GM23248 (cell line): ENCODE measurements at places on chromosomes 1 and 21. TPM values are rescaled to one million over a fixed set of nuclear protein-coding genes. Genes with fewer than 3 reads are reported as not detected.
A peak's percentile ranks its signal among the peaks of the same experiment; 100 is the strongest.

PLPPR4 gene
- total RNA-seq = 1.7 and 1.8 TPM in 2 replicates

DNA sequence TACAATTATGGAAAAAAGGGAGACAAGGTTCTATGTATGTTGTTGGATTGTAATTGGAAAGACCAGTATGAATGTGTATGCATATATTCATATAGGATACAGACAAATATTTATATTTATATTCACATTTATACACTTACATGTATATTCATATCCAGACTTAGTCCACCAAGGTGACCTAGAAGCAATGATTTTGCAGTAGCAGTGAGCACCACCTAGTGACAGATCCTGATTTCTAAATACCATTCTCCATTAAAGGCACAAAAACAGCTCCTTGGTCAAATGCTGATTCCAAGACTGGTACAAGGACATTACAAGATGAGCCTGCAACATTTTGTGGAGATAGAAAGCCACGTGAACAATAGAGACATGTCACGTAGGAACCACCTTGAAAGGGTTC, 153.4 kb downstream of the SDCCAG8 start:
- no peak overlapping the region for H3K4me3 ChIP-seq
- peaks cover 9% of the 10 kb centered on the region for H3K4me1 ChIP-seq
- H3K36me3 ChIP-seq = 0 out of 2 replicates have a peak, but pooled peaks cover 4% of the 10 kb centered on the region

DNA sequence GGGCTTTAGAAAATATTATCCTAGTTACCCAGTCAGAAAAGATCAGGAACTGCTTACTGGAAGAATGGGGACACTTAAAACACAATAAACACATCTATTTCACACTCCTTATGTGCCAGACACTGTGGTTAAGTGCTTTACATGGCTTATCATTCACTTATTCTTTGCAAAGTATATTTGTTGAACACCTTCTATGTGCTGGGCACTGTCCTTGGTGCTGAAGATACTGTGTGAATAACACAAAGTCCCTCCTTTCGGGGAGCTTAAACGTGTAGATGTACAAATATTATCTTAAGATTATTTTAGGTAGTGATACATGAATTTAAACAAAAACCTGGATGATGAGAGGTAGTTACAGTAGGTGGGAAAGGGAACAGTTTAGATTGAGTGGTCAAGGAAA, 169.3 kb downstream of the ST6GALNAC5 start:
- H3K4me3 ChIP-seq = no peak overlapping the region
- H3K27me3 ChIP-seq = no peaks in the 10 kb centered on the region
- peaks cover 27% of the 10 kb centered on the region for H3K4me1 ChIP-seq
- no peak overlapping the region for H3K27ac ChIP-seq
- peak; percentile 77 for DNase-seq

- no peaks in the 10 kb centered on the region for H3K27me3 ChIP-seq
- DNase-seq = no peak
- no peaks in the 10 kb centered on the region for H3K36me3 ChIP-seq
- H3K27ac ChIP-seq = no peak overlapping the region
Observed at GRCh38 chr1:19613171-19613703, 30.9 kb upstream of the NBL1 start.

DNA sequence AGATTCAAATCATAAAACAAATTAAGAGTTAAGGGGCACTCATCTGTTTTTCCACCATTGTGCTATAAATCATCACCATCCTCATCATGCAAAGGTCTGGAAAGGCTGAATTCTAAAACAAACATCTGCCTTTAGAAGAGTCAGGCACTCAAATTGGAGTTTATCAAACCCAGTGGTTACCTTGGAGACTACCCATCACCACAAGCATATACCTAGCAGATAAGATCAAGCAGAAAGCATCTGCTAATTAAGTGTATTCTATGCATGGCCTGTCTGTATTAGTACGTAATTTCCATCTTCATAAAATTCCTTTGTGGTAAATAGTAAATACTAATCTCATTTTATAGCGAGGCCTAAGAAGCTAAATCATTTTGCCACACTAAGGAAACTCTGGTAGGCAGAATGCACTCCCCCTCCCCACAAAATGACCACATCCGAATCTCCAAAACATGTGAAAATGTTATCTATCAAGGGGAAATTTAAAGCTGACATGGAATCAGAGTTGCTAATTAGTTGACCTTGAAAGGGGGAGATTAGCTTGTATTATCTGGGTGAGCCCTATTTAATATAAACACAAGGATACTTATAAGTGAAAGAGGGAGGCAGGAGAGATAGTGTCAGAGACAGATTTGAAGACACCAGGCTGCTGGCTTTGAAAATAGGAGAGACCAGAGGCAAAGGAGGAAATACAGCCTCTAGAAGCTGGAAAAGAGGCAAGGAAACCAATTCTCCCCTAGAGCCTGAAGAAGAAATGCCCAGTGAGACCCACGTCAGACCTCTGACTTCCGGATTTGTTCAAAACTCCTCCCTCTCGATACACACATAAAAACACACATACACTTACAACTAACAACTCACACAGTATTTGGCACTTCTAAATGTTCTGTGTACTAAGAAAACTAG, 23.2 kb downstream of the ARID4B start:
- H3K4me3 ChIP-seq = no peak overlapping the region
- no peaks in the 10 kb centered on the region for H3K27me3 ChIP-seq
- H3K4me1 ChIP-seq = peaks cover 20% of the 10 kb centered on the region
- H3K36me3 ChIP-seq = no peaks in the 10 kb centered on the region

VHLL gene
- not detected in 2 replicates for total RNA-seq

GRCh38 chr1:240073097-240073496, 18.6 kb upstream of the FMN2 start:
- no peak overlapping the region for H3K4me3 ChIP-seq
- no peak overlapping the region for H3K27ac ChIP-seq
- H3K27me3 ChIP-seq = no peaks in the 10 kb centered on the region
- H3K36me3 ChIP-seq = no peaks in the 10 kb centered on the region

DNA sequence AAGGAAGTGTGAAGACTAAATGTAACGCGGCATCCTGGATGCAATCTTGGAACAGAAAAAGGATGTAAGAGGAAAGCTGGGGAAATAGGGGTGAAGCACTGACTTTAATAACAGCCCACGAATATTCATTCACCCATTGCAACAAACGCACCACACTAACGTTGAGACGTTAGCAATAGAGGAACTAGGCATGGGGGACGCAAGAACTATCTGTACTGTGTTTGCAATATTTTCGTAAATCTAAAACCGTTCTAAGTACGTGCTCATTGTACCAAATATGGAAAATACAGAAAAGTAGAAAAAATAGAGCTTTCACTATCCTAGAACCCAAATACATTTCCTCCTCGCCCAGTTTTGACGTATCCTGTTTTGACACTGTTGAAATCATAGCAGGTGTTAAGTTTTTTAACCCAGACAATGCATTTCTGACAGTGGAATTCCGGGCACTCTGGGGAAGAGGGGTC, 3.9 kb downstream of the LAPTM5 start:
- H3K27ac ChIP-seq = no peak overlapping the region
- no peak overlapping the region for H3K4me3 ChIP-seq
- no peaks in the 10 kb centered on the region for H3K36me3 ChIP-seq
- peaks cover 15% of the 10 kb centered on the region for H3K4me1 ChIP-seq

DNA sequence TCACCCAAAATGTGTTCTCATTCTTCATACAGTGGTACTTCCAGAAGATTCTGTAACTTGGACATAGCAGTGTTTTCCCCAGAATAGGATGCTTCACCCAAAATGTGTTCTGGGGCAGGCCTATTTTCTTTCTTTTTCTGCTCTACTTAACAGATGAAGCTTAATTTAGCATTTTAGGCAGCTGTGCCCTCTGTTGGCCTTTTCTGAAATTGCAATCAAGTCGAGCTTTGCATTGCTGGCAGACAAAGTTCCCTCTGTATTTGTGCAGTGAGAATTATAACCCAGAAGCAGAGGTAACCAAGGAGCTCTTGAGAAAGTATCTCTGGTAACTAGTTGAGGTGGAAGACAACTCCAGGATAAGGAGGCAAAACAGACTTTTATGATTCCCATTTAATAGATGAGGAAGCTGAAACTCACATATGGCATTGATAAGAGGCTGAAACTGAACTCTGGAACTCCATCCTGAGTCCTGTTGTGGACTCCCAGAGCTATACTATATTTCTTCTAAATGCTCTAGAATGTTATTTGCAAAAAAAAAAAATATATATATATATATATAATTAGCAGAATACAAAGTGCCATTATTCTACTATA, 50.3 kb upstream of the L1TD1 start:
- H3K36me3 ChIP-seq = no peaks in the 10 kb centered on the region
- H3K4me1 ChIP-seq = no peaks in the 10 kb centered on the region
- no peaks in the 10 kb centered on the region for H3K27me3 ChIP-seq

DNA sequence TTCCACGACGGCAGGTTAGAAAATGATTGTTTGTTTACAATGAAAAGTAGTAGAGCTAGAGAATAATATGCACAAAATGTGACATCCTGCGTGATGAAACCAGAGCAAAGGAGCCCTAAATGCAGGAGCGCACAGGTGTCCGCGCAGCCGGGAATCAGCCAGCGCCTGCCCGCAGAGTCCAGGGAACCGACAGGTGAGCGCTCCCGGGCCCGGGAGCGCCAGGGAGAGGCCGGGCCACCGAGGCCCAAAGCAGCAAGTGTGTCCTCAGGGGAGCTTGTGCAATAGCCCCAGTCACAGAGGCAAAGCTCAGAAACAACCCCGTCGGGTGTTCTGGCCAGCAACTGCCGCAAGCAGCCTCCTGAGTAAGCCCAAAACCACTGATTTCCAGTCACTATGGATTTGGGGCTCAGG, 789 bp upstream of the GALE start:
- peak; percentile 42 for DNase-seq
- peak overlapping the region; percentile 84 for H3K4me3 ChIP-seq
- no peak overlapping the region for H3K27ac ChIP-seq
- H3K36me3 ChIP-seq = no peaks in the 10 kb centered on the region
- peaks cover 7% of the 10 kb centered on the region; the same call in 1 of the 2 replicates for H3K4me1 ChIP-seq
- H3K27me3 ChIP-seq = no peaks in the 10 kb centered on the region

- peak; percentile 75 for DNase-seq
- peaks cover 32% of the 10 kb centered on the region; the same call in 1 of the 2 replicates for H3K36me3 ChIP-seq
- H3K27me3 ChIP-seq = no peaks in the 10 kb centered on the region
- H3K27ac ChIP-seq = peak overlapping the region; percentile 76
Observed at GRCh38 chr1:181089676-181090544, 1.4 kb downstream of the IER5 start.

GRCh38 chr1:239998312-239998649, 93.4 kb upstream of the FMN2 start:
- H3K27ac ChIP-seq = no peak overlapping the region
- DNase-seq = no peak
- H3K4me3 ChIP-seq = 0 out of 2 replicates have a peak overlapping the region, but pooled peaks have one; percentile 21
- peaks cover 61% of the 10 kb centered on the region for H3K27me3 ChIP-seq

DNA sequence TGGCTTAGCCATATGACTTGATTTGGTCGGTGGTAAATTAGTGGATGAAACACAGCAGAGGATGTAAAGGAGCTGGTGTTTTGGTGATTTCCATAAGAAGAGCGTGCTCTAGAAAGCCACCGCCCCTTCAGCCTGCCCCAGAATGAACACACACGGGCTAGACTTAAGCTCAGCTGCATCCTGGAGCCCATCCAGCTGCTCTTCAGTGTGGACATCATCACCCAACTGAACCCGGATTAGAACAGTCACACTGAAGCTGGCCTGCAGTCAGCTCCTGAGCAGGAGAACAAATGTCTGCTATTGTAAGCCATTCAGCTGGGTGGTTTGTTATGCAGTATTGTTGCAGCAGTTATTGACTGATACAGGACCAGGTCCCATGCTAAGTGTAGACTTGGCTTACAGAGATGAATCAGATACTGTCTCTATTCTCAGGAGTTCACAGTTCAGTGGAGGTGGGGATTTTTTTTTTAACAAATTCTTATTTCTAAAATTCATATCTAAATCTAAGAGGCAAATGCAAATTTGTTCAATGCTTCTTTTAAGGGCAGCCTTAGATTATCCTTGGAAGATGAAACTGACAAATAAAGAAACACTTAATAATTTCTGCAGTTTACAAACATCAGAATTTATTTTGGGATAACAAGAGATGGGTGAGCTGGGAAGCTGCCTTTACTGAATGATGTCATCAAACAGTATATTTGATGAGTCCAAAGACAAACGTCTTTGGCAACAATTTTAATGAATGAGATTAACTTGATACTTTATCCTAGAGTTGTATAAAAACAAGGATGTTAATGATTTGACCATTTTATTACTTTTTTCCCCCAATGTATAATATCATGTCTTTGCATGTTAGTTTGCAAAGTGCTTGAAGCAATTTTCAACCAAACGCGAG, 251.2 kb downstream of the TRABD2B start:
- no peak for DNase-seq
- H3K4me3 ChIP-seq = no peak overlapping the region
- H3K36me3 ChIP-seq = no peaks in the 10 kb centered on the region
- H3K27ac ChIP-seq = no peak overlapping the region
- no peaks in the 10 kb centered on the region for H3K4me1 ChIP-seq
- H3K27me3 ChIP-seq = no peaks in the 10 kb centered on the region; the same call in none of the 2 replicates

- H3K4me1 ChIP-seq = no peaks in the 10 kb centered on the region
- no peak overlapping the region for H3K4me3 ChIP-seq
- no peak overlapping the region for H3K27ac ChIP-seq
- DNase-seq = no peak
- peaks cover 71% of the 10 kb centered on the region for H3K36me3 ChIP-seq
Observed at GRCh38 chr21:37130971-37131370, 57.9 kb downstream of the TTC3 start.

KCNJ9 gene
- total RNA-seq = 0.13 TPM in 1 of 2 replicates, not detected in the other

- H3K27ac ChIP-seq = no peak overlapping the region
- no peaks in the 10 kb centered on the region for H3K36me3 ChIP-seq
- peak; percentile 77 for DNase-seq
- H3K27me3 ChIP-seq = no peaks in the 10 kb centered on the region
Observed at GRCh38 chr1:110106013-110106941, 6.0 kb upstream of the UBL4B start.
